NCI-H82 (cell line): ENCODE measurements at places on chromosomes 3 and 15.

DNA sequence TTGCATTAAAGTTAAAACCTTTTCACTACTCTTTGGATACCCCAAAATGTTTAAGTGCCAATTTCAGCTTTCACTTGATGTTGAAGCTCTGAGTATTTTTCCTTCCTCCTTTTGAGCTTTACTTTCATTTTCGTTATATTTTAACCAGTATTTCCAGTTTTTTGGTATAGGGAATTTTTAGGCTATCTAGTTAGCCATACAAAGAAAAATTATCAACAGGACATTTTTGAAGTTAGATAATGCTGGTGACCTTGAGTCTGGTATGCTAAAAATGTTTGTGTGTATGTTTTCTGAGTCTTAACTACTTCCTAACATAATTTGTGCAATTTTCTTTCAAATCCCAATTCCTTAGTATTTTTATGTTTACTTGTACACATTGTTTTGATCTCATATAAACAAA is 284.8 kb downstream of the OTOL1 start:
- no peak for DNase-seq

DNA sequence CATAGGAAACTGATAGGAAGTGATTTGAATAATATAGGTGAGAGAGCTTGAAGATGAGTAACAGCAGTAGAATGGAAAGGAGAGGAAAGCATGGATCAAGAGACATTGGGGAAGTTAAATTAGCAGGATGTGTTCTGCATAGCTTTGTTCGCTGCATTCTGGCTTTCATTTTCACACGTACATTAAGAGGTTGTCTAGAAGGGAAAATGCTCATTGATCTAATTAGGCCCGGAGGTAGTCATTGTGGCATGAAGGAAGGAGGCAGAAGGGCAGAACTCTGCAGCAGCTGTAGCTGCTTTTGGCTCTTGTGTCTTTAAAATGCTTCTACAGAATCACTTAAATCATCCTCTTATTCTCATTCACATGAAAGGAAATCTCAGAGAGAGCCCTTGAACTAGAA is 40.3 kb downstream of the KCNAB1 start:
- peak; percentile 35 for DNase-seq

DNA sequence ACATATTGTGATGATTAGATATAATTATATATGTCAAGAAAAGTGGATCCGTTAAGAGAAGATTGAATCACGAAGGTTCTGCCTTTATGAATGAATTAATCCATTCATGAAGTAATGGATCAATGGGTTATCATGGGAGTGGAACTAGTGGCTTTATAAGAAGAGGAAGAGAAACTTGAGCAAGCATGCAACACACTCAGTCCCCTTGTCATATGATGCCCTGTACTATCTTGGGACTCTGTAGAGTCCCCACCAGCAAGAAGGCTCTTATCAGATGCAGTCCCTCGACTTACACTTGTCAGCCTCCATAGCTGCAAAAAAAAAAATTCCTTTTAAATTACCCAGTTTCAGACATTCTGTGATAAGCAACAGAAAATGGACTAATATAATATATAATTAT is 301.9 kb downstream of the RAP2B start:
- no peak for DNase-seq

DNA sequence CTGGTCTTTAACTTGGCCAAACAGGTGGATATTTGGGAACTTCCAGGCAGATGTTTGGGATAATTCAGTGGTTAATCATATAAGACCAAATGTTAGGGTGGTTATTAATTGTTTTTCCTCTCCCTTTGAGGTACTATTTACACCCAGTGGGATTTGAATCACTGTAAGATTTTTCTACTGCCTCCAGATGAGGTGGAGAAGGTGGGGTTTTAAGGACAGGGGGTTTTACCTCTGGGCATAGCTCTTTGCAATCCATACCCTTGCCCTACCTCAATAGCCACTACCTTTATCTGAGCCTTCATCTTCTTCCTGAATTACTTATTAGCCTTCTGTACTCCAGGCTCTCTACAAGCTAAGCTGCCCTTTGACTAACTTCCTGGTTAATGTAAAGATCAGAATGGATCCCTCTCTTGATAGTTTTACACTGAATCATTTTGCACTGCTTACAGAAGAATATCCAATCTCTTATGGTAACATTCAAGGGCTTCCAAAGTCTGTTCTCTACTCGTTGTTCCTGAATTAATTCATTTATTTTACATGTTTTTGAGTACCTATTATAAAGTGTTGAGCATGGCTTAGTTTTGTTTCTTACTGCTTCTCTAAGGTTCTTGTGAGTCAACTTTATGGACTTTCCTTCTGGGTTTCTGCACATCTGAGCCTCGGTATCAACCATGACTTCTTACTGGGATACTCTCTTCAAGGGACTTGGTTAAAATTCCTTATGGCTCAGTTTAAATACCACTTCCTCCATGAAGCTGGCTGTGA is 331.2 kb upstream of the TBL1XR1 start:
- DNase-seq: no peak

GRCh38 chr3:186042036-186042435 is 66.9 kb downstream of the ETV5 start:
- no peak for DNase-seq

DNA sequence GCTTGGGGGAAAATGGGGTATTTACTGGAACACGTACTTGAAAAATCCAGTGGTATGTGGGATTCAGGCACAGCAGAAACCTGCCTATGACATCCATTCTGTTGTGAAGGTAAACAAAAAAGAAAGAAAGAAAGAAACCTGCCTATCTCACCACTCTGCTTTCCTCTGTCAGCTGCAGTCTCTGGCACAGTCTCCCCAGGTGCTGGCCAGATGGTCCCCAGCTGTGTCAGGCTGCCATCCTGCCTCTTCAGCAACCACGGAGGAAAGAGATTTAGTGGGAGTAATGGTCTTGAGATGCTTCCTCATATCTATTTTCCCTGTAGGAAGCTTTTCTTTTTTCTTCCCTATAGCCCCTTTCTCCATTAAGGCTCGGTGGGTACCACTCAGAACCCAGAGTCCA is 2.5 kb upstream of the PXYLP1 start:
- DNase-seq: peak; percentile 35

GRCh38 chr15:94008104-94009074 is 223.0 kb upstream of the MCTP2 start:
- DNase-seq: no peak

DNA sequence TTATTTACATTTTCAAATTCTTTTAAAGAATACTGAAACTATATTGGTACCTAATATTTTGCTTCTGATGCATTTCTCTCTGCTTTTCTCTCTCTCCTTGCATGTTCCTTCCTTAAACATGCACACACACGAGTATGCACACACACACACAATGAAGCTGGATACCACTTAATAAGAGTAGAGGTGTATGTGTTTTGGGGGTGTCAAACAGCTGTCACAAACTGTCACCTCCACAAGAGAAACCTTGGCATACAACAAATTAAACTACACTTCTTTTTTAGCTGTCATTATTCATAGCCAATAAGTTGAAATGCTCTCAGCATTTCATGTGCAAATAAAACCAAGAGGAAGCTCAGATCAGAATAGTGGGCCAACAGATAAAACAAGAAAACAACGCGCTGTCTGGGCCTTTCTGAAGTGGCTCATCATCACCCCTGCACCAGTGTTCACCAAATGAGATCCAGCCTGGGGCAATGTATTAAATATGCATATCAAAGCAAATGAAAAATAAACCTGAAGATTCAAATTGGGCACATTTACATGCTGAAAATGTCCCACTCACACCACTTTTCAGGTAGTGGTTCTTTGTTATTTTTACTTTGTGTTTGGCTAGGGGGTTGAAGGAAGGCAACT is 9.7 kb downstream of the MEIS2 start:
- no peak for DNase-seq

DNA sequence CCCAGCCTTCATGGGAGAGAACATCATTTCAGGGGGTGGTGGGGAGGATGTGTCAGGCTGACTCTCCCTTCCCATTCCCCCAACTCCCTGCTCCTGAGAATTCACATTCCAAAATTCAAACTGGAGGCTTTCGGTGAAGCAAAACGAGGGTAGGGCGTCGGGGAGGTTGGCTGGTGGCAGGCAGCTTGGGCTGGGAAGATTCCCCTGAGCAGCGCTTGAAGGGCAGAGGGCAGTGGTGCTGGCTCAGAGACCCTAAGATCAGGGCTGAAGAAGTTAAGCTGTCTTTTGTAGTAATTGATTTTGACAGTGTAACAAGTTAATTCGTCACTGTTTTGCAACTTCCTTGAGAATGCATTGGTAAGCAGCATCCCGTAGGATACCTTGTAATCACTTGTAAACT is 187.8 kb downstream of the RAB11A start:
- DNase-seq: peak; percentile 24

DNA sequence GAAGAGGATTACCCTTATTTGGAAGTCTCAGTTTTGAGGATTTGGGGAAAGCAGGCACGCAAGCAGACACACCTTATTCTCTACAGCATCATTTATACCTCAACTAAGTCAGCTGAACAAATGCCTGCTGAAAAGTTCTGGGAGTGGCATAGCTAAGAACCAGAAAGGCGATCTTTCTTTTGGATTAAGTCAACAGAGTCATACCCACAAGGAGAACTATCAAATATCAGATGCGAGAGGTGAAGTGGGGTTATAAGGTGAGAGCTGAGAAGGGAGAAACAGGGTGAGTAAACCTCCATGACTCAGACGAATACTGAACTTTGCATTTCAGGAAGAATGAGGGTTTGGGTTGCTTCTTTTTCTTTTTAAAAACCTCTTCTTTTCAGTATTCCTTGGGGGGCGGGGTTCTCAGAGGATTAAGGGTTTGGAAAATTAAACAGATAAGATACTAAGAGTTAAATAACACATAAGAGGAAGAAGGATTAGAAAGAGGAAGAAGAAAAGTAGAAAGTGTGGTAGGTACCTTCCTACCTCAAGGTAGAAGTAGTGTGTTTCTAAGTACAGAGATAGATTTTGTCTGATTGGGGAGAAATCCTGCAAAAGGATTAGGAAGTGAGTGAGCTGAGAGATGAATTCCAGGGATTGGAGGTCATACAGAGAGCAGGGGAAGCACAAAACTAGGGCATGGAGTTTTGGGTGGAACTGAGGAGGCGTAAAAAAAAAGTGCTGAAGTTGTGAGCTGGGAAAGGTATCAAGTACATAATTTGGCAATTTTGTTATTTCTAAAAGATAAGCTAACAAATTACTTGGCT is 41.3 kb upstream of the ICE2 start:
- DNase-seq: no peak

DNA sequence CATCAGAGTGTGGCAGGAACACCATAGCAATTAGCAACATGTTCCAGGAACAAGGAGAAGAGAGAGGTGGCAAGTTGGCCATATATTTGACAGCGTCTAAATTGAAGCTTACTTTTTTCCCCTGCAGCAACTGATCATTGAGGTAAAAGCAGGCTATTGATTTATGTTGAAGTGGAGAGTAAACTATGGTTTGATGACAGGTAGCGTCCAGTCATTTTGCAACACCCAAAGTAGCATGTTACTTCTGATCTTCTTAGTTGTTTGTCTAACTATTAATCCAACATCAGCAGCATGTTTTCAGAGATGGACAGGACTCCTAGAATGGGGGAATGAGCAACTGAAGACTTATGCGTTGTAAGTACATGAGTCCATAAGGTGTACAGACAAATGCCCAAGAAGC is 225.8 kb downstream of the ZPLD1 start:
- no peak for DNase-seq

GRCh38 chr3:115581362-115582135 is 41.8 kb upstream of the GAP43 start:
- peak; percentile 88 for DNase-seq

GRCh38 chr15:47158573-47158972 is 558.7 kb upstream of the SEMA6D start:
- no peak for DNase-seq

- no peak for DNase-seq
Measured at GRCh38 chr3:170049146-170050000, 11.6 kb downstream of the GPR160 start.

DNA sequence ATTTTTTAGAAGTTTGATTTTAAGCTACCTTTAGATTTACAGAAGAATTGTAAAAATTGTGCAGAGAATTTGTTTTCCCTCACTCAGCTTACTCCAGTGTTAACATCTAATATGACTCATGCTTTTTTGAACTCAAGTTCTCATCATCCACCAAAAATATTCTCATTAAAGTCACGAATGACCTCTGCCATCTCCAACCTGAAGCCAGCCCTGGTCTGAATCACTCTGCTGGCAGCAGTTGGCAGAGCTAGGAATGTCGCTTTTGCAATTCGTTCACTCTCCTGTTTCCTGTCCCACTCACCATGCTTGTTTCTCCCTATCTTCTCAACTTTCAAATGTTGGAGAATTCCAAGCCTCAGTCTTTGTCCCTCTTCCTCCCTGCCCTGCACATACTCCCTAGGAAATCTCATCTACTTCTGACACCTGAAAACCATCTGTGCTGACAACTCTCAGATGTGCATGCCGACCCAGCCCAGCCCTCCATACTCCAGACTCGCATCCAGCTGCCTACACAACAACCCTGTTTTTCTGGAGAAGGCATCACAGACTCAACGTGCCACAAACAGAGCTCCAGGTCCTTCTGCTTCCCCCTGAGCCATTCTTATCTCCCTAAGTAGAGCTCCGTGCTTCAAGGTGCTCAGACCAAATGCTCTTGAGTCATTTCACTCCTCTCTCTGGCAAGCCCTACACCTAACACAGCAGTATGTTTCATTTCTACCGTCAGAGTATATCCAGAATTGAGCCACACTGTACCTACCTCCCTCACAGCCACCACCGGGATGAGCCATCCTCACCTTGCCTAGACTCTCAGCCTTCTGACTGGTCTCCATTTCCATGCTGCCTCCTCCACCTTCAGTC is 24.9 kb downstream of the PRR23E start:
- no peak for DNase-seq

GRCh38 chr15:31464216-31465082 is 137.8 kb downstream of the KLF13 start:
- DNase-seq: no peak

- peak; percentile 45 for DNase-seq
Measured at GRCh38 chr3:136547293-136547692, 204.9 kb downstream of the STAG1 start.

- DNase-seq: no peak
Measured at GRCh38 chr3:56940976-56941375, 119.5 kb upstream of the SPATA12 start.

- no peak for DNase-seq
Measured at GRCh38 chr3:122519693-122520092, 5.0 kb upstream of the KPNA1 start.

GRCh38 chr3:138154534-138154933 is 20.2 kb downstream of the DBR1 start:
- no peak for DNase-seq

- no peak for DNase-seq
Measured at GRCh38 chr3:27521872-27522265, 37.7 kb upstream of the SLC4A7 start.

GRCh38 chr3:177889161-177889560 is 647.1 kb upstream of the KCNMB2 start:
- no peak for DNase-seq

GRCh38 chr3:11914651-11915050 is 68.0 kb upstream of the TAMM41 start:
- DNase-seq: no peak

- DNase-seq: peak; percentile 39
Measured at GRCh38 chr3:138459619-138460535, 25.5 kb downstream of the ESYT3 start.
